Peyer's patch (tissue), 4 donors: ENCODE measurements at places on chromosomes 3 and 15.

DNA sequence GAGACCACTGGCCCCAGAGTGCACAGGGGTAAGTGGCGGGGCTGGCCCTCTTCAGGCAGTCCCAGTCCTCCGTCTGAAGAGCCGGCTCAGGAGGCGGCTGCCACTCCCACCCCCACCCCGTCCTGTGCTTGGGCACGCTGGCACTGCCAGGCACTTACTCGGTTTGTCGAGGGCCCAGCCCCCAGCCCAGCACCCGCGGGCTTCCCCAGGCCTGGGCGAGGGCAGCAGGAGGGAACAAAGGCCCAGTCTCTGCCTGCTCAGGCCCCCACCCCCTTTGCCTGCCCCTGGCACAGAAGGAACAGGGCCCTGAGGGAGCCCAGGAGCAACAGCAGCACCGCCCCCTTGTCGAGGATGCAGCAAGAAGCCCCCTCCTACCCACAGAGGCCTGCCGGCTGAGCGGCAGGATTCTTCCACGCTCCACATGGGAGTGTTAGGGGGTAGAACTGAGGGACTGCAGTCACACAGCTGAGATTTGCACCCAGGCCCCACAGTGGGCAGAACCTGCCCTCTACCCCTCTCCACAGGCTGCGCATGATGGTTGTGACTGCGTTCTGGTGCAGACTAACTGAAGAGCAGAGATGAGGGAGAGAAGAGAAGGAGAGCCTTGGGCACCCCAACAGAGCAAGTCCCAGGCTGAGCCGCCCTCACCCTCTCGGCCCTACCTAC is 8.9 kb downstream of the DUSP7 start:
- no peak for DNase-seq

GRCh38 chr15:19988094-19988660 is 553.4 kb downstream of the GOLGA6L6 start:
- no peak for DNase-seq

DNA sequence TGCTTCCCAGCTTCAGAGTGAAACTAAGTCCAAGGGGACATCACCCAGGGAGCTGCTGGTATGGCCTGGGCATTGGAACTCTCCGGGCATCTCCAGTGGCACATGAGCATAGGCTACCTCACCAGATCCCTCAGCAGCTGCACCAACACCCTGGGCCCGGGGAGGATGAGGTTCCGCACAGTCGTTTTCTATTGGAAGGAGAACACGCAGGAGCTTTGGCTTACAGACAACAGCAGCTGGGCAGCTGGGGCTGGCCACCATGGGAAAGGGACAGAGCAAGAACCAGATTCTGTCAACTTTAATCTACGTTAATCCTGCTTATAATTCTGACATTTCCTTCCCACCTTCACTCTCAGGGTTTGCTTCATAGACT is 65.5 kb downstream of the MYO1E start:
- DNase-seq: no peak

DNA sequence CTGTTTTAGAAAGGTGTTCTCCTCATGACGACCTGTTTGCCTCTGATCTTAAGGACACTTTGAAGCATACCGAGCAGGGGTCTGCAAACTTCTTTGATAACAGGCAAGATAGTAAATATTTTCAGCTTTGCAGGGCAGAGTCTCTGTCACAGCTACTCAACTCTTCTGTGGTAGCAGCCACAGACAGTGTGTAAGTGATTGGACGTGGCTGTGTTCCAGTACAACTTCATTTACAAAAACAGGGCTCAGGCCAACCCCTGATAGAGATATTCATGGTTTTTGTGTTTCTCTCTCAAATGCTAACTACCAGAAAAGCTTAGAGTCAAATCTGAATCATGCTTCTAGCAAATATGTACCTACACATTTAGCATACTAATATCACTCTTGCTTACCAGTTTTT is 51.5 kb downstream of the TGFBR2 start:
- DNase-seq: no peak

DNA sequence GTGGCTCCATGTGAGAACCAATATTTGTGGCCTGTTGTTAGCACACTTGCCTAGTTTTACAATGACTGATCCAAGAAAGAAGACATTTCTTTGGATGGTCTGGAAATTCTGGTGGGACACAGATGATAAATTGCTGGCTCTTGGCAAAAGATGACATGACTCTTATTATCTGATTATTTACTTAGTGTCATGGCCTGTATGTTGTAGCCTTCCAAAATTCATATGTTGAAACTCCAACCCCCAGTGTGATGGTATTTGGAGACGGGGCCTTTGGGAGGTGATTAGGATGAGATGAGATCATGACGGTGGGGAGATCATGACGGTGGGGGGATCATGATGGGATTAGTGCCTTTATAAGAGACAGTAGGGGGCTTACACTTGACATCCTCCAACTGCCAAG is 30.0 kb upstream of the AKAP13 start:
- DNase-seq: no peak

GRCh38 chr3:38003371-38003816 is 12.8 kb downstream of the VILL start:
- peak; percentile 83 for DNase-seq

DNA sequence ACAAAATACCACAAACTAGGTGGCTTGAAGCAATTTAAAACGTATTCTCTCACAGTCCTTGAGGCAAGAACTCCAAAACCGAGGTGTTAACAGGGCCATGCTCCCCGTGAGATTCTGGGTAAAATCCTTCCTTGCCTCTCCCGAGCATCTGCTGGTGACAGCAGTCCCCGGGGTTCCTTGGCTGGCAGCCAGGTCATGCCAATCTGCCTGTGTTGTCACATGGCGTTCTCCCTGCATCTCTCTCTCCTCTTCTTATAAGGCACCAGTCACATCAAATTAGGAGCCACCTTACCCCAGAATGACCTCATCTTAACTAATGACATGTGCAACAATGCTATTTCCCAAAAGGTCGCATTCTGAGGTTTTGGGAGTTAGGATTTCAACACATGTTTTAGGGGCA is 26.3 kb upstream of the LRRN1 start:
- DNase-seq: no peak

DNA sequence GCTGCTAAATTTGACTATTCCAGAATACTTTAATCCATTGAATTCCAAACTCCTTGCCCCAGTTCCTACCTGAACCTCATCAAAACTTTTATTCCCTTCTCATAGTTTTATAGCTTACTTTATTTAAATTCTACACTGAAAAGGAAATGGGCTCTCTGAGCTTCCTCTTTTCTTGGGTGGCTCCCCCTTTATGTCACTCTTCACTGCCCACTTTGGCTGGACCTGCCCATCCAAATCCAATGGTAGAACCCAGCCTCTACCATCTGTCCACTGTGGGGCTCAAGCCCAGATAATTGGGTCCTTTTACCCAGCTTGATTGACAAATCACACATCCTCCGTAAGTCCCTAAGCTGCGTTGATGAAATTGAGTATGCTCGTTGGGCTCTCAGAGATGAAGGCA is 216.5 kb downstream of the BBX start:
- DNase-seq: no peak

DNA sequence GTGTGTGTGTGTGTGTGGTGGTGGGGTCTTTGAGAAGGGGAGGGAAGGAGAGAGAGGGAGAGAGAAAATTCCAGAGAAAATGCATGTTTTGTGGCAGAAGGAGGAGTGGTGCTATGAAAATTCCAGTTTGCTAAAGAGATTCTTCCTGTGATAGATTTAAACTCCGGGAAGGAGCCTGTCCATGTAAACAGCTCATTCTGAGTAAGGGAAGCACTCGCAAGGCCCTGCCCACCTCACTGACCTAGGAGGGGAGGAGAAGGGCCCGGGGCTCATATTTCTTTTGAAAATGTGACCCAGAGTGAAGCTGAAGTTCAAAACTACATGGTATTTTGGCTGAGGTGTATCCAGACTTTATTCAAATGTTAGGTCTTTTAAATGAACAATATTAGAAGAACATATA is 41.3 kb downstream of the ADAMTSL3 start:
- DNase-seq: no peak

- no peak for DNase-seq
Observed at GRCh38 chr3:15007681-15008141, 57.4 kb downstream of the MRPS25 start.

- no peak for DNase-seq
Observed at GRCh38 chr15:57134071-57134605, 215.7 kb downstream of the TCF12 start.

DNA sequence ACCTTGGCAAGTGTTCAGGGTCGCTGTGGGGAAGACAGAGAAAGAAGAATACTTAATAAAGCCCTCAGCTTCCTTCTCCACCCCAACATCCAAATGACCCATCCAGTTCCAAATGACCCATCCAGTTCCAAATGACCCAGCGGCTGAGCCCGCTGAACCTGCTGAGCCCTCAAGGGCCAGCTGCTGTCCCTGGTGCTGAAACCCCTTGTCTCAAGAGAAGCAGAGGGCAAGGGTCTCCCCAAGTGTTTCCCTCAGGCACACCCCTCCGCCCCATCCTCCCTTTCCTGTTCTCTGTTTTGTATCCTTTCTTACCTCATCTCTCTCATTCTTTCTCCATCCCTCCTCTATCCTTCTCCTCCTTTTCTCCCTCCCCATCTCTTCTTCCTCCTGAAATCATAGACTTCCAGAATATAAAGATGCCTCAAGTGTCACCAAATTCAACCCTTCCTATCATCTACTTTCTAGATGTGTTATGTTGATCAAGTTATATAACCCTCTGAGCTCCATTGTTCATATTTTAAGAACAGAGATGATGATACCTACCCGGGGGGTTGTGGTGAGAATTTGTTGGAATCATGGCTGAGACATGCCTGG is 29.0 kb downstream of the CCDC33 start:
- DNase-seq: no peak

DNA sequence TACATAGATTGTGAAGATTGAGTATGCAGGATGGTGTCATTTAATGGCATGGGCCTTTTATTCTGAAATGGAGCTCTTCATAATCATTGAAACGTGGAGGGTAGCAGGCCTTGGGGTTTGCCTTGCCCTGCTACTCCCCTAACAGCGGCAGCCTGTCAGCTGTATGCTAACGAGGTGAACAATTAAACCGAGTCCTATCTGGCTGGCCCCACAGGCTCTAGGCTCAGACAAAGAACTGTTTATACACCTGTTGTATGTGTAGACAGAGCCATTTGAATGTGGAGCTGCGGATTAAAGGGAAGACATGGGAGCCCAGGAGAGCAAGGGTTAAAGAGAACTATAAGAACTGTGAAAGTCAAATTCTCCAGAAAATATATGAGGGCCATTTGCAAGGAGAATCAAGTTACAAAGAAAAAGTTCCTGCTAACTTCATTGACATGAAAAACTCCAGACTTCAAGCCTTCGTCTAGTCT is 116.7 kb upstream of the CGNL1 start:
- DNase-seq: no peak

- DNase-seq: no peak
Observed at GRCh38 chr3:178690571-178690970, 154.3 kb downstream of the KCNMB2 start.

DNA sequence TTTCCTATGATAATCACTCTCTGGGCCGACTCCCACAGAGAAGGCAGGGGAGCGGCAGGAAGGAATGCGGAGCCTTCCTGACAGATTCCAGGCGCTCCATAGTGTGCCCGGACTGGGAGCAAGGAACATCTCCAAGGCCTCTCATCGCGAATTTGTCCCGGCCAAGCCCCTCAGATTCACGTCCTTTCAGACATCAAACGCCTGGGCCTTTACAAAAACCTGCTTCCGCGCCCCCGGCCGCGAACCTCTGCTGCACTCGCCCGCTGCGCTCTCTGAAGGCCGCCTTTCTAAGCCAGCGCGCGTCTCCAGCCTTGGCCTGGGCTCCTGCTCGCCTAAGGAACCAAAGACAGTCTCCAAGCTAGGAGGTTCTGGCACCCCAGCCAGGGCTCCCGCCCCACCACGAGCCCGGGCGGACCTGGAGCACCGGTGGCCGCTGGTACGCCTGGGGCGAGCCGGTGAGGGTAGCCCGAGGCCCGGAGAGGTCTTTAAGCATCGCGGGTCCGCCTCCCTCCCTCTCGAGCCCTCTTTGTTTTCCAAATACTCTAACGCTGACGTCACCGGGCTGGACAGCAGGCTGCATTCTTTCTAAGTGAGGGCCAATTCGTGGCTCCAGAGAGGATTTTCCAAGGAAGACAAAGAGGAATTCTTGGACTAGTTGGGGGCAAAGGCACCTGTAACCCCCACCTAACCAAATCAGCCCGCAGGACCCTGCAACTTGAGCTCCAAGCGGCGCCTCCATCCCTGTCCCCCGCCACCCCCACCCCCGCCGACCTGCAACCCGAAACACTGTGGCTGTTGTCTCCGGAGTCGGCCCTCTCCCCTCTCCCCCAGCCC is 759 bp downstream of the AMOTL2 start:
- peak; percentile 73 for DNase-seq

DNA sequence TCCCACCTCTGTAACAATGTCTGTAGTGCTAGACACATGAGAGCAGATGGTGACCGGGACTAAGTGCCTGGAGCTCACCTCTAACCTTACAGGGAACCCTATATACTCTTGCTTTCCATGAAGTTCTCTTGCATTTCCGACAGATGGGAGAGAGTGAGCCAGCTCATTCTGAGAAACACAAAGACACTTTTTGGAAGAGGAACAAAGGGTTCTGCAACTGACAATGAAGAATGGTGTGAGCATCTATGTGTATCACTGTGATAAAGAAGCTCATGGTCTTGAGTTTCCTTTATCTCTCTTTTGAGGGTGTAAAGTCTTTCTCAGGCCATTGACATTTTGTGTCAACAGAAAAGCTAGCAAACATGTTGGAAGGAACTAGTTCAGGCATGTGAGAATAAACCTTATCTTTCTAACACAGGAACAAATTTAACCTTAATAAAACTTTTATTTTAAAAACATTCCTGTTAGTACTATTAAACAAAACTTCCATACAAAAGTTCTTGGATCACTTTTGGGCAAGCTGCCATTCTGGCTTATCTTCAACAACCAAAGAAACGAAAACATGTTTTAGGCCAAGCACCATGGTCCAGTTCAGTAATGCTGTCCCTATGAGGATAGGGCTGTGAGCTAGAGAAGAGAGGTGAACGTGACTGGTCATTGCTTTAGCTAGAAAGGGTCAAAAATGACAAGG is 142.7 kb downstream of the THRB start:
- no peak for DNase-seq

DNA sequence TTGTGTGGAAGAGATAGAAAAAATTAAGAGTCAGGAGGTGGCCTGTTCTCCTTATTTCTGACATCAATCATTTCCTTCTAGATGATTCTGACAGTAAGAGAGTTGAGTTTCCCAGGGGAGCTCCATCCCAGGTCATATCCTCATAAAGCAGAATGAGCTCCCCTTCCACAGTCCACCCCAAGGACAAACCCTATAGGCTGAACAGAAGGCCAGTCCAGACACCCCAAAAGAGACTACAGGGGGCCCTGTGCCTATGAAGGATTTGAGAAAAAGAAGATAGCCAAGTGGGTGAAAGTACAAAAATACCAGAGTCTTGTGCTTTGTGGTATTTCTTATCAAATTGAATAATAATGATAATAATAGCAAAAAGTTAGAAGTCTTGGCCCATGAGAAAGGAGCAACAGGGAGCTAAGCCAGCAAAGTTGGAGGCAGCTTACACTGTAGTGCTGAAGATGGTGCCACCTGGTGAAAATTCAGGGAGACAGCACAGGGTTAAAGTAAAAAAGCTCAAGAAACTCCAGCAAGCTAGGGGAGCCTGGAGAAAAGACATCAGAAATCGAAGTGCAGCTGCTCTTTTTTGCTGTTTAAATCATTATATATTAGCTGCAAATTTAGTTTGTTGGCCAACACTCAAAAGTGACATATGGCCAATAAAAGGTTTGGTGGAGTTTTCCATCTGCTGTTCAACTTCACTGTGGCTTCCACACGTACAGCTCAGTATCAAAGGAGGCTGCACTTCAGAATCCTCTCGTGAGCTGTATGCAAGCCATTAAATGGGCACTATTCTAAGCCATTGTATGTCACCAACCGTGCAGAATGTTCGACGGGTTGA is 35.8 kb upstream of the SLC24A5 start:
- DNase-seq: no peak
